Type B pancreatic cell (in vitro differentiated cells): ENCODE measurements at places on chromosomes 2 and 18. TPM values are rescaled to one million over a fixed set of nuclear protein-coding genes. Genes with fewer than 3 reads are reported as not detected.
A peak's percentile ranks its signal among the peaks of the same experiment; 100 is the strongest.

DNA sequence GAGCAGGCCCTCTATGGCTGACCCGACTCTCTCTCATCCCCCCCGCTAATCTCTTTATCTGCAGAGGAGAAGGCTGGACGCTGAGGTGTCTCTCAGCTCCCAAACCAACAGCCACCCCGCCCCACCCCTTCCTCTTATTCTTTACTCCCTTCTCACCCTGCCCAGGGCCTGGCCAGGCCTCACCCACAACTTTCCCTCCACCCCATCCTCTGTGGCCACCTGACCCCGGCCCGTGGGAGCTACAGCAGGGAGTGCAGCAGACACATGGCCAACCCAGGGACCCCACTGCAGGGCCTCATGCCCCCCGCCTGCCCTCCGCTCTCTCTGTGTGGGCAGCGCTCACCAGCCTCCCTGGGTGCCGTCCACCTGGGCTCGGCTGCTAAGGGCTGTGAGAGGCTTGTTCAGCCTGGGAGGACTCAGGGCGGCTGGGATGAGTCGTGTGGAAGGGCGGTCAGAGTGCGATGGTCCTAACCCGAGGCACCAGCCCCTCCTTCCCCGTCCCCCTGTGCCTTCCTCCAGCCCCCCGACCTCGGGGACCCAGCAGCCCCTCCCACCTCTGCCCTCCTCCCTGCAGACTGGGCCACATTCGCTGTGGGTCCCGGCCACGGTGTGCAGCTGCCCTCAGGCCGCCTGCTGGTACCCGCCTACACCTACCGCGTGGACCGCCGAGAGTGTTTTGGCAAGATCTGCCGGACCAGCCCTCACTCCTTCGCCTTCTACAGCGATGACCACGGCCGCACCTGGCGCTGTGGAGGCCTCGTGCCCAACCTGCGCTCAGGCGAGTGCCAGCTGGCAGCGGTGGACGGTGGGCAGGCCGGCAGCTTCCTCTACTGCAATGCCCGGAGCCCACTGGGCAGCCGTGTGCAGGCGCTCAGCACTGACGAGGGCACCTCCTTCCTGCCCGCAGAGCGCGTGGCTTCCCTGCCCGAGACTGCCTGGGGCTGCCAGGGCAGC, 6.8 kb downstream of the NEU4 start:
- H3K4me3 ChIP-seq: no peak overlapping the region
- H3K27me3 ChIP-seq: peaks cover 4% of the 10 kb centered on the region
- DNase-seq: no peak
- no peaks in the 10 kb centered on the region for H3K36me3 ChIP-seq
- H3K4me1 ChIP-seq: no peaks in the 10 kb centered on the region
- H3K27ac ChIP-seq: peak overlapping the region; percentile 50

- peak overlapping the region; percentile 89 for H3K4me3 ChIP-seq
- H3K27me3 ChIP-seq: peaks cover 68% of the 10 kb centered on the region
- H3K27ac ChIP-seq: peak overlapping the region; percentile 79
- H3K36me3 ChIP-seq: no peaks in the 10 kb centered on the region
- peaks cover 29% of the 10 kb centered on the region for H3K4me1 ChIP-seq
Measured at GRCh38 chr2:222423632-222424275, 589 bp upstream of the SGPP2 start.

DNA sequence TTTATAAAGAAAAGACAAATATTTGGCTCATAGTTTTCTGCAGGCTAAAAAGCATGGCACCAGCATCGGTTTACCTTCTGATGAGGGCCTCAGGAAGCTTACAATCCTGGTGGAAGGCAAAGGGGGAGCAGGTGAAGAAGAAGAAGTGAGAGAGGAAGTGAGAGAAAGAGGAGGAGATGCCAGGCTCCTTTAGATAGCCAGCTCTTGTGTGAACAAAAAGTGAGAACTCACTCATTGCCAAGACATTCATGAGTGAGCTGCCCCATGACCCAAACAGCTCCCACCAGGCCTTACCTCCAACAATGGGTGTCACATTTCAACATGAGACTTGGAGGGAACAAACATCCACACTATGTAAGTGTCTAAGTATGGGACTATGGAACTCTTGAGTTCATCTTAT, 14.3 kb downstream of the CCDC150 start:
- H3K4me1 ChIP-seq: no peaks in the 10 kb centered on the region
- H3K27me3 ChIP-seq: no peaks in the 10 kb centered on the region
- H3K4me3 ChIP-seq: no peak overlapping the region
- DNase-seq: no peak
- H3K27ac ChIP-seq: no peak overlapping the region

DNA sequence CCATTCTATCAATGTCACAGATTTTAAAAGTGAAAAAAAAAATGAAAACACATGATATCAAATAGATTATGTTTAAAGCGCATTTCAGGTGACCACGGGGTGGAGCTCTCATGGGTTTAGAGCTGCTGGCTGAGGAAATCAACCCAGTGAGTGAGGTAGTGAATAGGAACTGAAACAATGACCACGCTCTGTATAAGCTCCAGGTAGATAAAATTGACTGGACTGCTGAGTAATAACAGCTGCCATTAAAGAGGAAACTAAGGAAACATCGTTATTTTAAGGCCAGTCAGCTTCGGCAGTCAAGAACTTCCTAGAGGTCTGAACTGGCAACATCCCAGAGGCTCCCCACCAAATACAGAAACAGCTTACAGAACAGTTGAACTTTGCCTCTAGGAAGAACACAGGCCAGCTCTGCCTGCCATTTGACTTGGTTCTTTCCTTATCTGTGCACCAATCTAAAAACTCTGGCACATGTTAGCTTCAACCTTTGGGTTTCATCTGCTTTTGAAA, 185.9 kb downstream of the PDE1A start:
- no peaks in the 10 kb centered on the region for H3K36me3 ChIP-seq
- no peak overlapping the region for H3K4me3 ChIP-seq
- H3K27ac ChIP-seq: no peak overlapping the region

DNA sequence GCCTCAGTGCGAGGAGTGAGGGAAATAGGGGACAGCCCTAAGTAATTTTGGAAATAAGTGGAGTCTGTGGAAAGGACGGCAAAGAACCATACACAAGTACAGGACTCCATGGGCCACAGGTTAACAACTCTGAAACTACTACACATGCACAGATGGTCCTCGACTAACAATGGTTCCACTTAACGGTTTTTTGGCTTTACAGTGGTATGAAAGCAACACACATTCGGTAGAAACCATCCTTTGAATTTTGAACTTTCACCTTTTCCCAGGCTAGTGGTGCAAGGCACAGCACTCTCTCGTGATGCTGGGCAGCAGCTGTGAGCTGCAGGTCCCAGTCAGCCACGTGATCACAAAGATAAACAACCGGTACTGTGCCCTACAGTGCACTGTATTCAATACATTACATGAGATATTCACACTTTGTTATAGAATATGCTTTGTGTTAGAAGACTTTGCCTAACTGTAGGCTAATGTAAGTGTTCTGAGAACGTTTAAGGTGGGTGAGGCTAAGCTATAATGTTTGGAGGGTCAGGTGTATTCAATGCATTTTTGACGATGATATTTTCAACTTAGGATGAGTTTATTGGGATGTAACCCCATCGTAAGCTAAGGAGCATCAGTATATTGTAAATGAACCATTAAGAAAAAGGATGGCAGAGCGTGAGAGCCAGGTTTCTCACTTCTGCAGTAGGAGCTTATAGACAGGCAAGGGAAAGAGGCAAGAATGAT, 44.6 kb downstream of the TBC1D8 start:
- peaks cover 30% of the 10 kb centered on the region for H3K4me1 ChIP-seq
- peaks cover 4% of the 10 kb centered on the region for H3K36me3 ChIP-seq
- H3K4me3 ChIP-seq: no peak overlapping the region

DUSP2 gene
- 4.3 and 4.5 TPM in 2 replicates for total RNA-seq

HOXD9 gene
- 0.19 and 1.5 TPM in 2 replicates for total RNA-seq

- H3K4me1 ChIP-seq: no peaks in the 10 kb centered on the region
- H3K4me3 ChIP-seq: no peak overlapping the region
- no peaks in the 10 kb centered on the region for H3K36me3 ChIP-seq
- no peak for DNase-seq
- no peaks in the 10 kb centered on the region for H3K27me3 ChIP-seq
Measured at GRCh38 chr2:61718965-61719364, 134.9 kb downstream of the FAM161A start.

LAMA3 gene
- 9.4 and 15.3 TPM in 2 replicates for total RNA-seq

- no peaks in the 10 kb centered on the region for H3K27me3 ChIP-seq
- peak overlapping the region; percentile 98 for H3K4me3 ChIP-seq
- peaks cover 4% of the 10 kb centered on the region for H3K36me3 ChIP-seq
- no peak for DNase-seq
- peak overlapping the region; percentile 98 for H3K27ac ChIP-seq
- H3K4me1 ChIP-seq: peaks cover 20% of the 10 kb centered on the region
Measured at GRCh38 chr18:11850821-11851145, 430 bp upstream of the CHMP1B start.

GRCh38 chr2:55592130-55592529, 25.3 kb downstream of the PPP4R3B start:
- no peak for DNase-seq
- H3K27me3 ChIP-seq: no peaks in the 10 kb centered on the region
- H3K27ac ChIP-seq: no peak overlapping the region
- H3K4me1 ChIP-seq: no peaks in the 10 kb centered on the region
- peaks cover 6% of the 10 kb centered on the region for H3K36me3 ChIP-seq

DNA sequence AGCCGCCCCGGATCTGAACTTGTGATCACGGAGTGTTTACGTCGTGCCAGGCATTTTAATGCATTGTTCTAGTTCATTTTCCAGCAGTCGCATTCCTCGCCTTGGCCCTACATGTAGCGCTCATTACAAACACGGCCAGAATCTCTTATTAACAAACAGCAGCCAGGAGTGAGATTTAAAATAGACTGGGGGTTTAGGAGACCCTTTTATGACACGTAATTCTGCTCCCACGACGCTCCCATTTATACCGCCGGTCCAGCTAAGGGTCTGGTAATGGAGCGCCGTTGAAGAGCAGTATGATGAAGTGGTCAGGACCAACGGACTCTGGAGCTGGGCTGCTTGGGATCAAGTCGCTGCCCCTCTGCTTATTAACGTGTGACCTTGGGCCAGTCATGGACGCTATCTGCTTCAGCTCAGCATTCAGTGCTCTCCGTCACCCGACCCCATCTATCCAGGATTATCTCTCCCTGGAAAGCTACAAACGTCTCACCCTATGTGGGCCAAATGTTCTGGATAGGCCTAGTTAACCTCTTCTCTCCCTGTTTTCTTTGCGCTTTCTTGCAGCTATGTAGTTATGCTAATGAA, 745 bp downstream of the MSH2 start:
- H3K4me3 ChIP-seq: peak overlapping the region; percentile 97
- H3K4me1 ChIP-seq: peaks cover 19% of the 10 kb centered on the region
- H3K36me3 ChIP-seq: peaks cover 34% of the 10 kb centered on the region
- H3K27ac ChIP-seq: peak overlapping the region; percentile 97
- DNase-seq: no peak

GRCh38 chr2:64751286-64752260, 97.9 kb upstream of the SERTAD2 start:
- H3K4me1 ChIP-seq: peaks cover 13% of the 10 kb centered on the region
- DNase-seq: no peak
- H3K36me3 ChIP-seq: peaks cover 4% of the 10 kb centered on the region
- peak overlapping the region; percentile 91 for H3K4me3 ChIP-seq

DNA sequence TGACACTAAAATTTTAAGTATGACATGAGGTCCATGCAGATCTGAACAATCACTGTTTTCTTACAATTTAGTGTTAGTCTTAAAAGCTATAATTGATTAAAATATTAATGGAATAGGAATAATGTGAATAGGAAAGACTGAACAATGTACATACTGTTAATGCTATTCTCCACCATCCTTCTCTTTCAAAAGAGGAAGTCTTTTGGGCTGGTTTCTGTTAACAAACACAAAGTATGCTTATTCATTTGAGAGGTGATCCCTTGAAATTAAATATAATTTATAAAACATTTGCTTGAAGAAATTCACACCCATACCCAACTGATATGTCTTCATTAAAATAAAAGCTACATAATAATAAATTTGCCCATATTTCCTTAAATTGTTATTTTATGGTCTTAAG, 2.3 kb downstream of the STPG4 start:
- DNase-seq: no peak
- peaks cover 9% of the 10 kb centered on the region for H3K4me1 ChIP-seq
- peaks cover 25% of the 10 kb centered on the region for H3K36me3 ChIP-seq
- no peak overlapping the region for H3K4me3 ChIP-seq
- no peak overlapping the region for H3K27ac ChIP-seq
- H3K27me3 ChIP-seq: no peaks in the 10 kb centered on the region

CCDC85A gene
- total RNA-seq: 2.1 and 5.4 TPM in 2 replicates

DNA sequence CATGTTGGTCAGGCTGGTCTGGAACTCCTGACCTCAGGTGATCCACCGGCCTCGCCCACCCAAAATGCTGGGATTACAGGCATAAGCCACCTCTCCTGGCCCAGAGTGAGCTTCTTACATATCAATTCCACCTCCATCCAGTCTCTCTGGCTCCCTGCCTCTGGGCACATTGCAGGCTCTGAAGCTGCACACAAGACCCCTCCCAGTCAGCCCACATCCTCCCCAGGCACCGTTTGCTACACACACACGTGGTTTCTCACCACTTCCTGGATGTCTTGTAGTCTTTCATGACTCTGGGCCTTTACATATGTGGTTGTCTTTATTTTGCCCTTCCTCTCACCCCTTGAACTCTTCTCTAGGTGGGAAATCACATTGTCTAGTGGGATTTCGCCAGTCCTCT, 64.0 kb upstream of the CABLES1 start:
- H3K36me3 ChIP-seq: no peaks in the 10 kb centered on the region
- DNase-seq: no peak
- peaks cover 1% of the 10 kb centered on the region for H3K4me1 ChIP-seq
- no peak overlapping the region for H3K4me3 ChIP-seq

ARHGAP15 gene
- not detected in 2 replicates for total RNA-seq

- peaks cover 31% of the 10 kb centered on the region for H3K4me1 ChIP-seq
- no peak overlapping the region for H3K27ac ChIP-seq
- no peak overlapping the region for H3K4me3 ChIP-seq
Measured at GRCh38 chr2:109195193-109196045, 66.4 kb downstream of the SH3RF3 start.

DNA sequence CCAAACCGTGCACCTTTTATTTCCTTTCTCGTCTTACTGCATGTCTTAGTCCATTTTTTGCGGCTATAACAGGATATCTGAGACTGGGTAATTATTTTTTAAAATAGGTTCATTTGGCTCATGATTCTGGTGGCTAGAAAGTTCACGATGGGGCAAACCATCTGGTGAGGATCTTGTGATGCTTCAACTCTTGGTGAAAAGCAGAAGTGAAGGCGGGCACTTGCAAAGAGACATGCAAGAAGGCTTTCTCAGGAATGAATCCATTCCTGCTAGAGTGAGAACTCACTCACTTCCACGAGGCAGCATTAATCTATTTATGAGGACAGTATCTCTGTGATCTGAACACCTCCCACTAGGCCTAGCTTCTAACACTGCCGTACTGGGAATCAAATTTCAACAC, 327.1 kb upstream of the RBMS1 start:
- peaks cover 9% of the 10 kb centered on the region for H3K36me3 ChIP-seq
- no peak overlapping the region for H3K27ac ChIP-seq
- H3K4me1 ChIP-seq: peaks cover 4% of the 10 kb centered on the region
- H3K4me3 ChIP-seq: no peak overlapping the region
- no peaks in the 10 kb centered on the region for H3K27me3 ChIP-seq

TEX44 gene
- total RNA-seq: not detected in 2 replicates

DNA sequence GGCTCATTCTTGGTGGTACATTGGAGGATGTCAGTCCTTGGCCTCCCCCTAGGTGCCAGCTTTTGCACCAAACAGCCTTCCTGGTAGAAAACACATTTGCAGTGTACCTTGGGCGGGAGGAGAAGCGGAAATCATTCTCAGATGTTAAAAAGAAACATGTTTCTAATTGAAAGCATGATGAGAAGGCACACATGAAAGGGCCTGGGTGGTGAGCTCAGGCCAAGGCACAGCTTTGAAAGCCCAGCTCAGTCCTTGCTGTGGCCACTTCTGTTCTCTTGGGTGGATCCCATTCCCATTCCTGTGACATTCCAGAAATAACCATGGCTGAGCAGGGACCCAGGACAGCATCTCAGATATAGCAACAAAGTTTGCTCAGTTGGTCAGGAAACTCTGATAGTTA, 71.5 kb downstream of the LTBP1 start:
- H3K4me1 ChIP-seq: peaks cover 60% of the 10 kb centered on the region
- DNase-seq: no peak
- peaks cover 5% of the 10 kb centered on the region for H3K36me3 ChIP-seq
- no peak overlapping the region for H3K27ac ChIP-seq

NDUFAF7 gene
- 19.7 and 25.5 TPM in 2 replicates for total RNA-seq
